Hair follicular keratinocyte (primary cell): ENCODE measurements at places on chromosomes 7 and 10. TPM values are rescaled to one million over a fixed set of nuclear protein-coding genes. Genes with fewer than 3 reads are reported as not detected.

TFEC gene
- total RNA-seq, result not detected in 2 replicates

GSTO2 gene
- 50.1 and 65.3 TPM in 2 replicates for total RNA-seq

CLDN4 gene
- total RNA-seq, result 0.53 and 1.5 TPM in 2 replicates

EPO gene
- total RNA-seq, result not detected in 2 replicates

CHAT gene
- not detected in 2 replicates for total RNA-seq

UPK3B gene
- total RNA-seq, result 1.4 and 3.4 TPM in 2 replicates

ZNF746 gene
- 19.2 and 22.9 TPM in 2 replicates for total RNA-seq

ANK3 gene
- total RNA-seq, result 5.4 and 7.3 TPM in 2 replicates

MEST gene
- total RNA-seq, result 5.6 and 20.4 TPM in 2 replicates

FGL2 gene
- total RNA-seq, result 0.15 and 0.23 TPM in 2 replicates

TSPAN12 gene
- total RNA-seq, result not detected in 2 replicates

SYT15B gene
- not detected in 2 replicates for total RNA-seq

NUTM2B gene
- total RNA-seq, result 0.62 and 0.99 TPM in 2 replicates
